SJSA1 (cell line): ENCODE measurements at places on chromosomes 5 and 9. TPM values are rescaled to one million over a fixed set of nuclear protein-coding genes. Genes with fewer than 3 reads are reported as not detected.

DNA sequence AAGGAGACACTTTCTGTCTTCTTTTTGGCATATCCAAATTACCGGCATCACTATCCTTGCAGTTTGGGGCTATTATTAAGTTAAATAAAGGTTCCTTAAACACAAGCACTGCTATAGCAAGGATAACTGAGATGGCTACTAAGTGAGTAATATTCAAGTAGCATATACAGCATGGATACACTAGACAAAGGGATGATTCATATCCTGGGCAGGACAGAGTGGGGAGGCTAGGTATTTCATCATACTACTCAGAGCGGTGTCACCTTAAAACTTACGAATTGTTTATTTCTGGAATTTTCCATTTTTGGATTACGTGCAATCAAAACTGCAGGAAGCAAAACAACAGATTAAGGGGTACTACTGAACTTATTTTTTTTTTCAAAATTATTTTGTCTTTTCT is 54.1 kb downstream of the FER start:
- peak; percentile 74 for DNase-seq

GRCh38 chr5:139677736-139678613 is 29.8 kb downstream of the CXXC5 start:
- DNase-seq = no peak

GRCh38 chr5:71829206-71829605 is 110.1 kb downstream of the CARTPT start:
- DNase-seq = no peak

The INIP gene
- total RNA-seq = 31.5 and 73.3 TPM in 2 replicates

GRCh38 chr5:73751254-73751914 is 125.4 kb downstream of the ARHGEF28 start:
- DNase-seq = no peak

- no peak for DNase-seq
Measured at GRCh38 chr5:160230686-160231527, 1.6 kb downstream of the FABP6 start.

GRCh38 chr9:133067813-133068212 is 6.0 kb downstream of the CEL start:
- no peak for DNase-seq

DNA sequence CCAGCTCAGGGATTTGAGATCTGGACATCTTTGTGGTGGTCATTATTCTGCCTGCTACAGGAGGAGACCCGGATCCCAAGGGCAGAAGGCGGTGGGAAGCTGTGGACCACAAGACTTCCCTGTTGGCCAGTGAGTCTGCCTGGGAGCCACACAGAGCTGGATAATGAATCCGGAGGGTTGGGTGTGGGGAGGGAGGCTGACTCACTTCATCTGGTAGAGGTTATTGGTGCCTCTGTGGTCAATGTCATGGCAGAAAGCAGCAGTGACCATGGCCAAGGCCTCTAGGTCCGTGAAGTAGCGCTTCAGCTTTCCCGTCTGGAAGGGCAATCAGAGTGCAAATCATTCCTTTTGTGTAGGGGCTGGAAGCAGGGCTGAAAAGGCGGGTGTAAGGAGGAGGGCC is 58.5 kb downstream of the PDE6A start:
- DNase-seq = no peak

The OSMR gene
- 16.9 and 26.4 TPM in 2 replicates for total RNA-seq

DNA sequence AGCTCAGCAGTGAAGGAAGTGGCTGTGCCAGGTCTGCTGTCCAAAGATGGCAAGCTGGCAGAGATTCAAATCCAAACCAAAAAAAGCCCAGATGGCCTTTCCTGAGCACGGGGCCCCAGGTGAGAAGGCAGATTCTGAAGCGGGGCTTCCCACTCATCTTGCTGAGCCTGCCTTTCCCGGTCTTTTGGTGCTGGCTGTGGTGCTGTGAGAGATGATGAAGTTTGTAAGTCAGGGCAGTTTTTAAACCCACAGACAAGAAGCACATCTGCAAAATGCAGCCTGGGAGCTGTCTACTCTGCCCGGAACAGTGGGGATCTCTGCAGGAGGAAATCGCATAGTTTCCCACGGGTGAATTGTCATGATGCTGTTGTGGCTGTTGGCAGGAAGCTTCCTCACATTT is 85.0 kb upstream of the IRX4 start:
- no peak for DNase-seq

The ADAMTS16 gene
- total RNA-seq = 5.4 and 7.5 TPM in 2 replicates
